ENCODE measurements at places on chromosomes 4 and X. TPM values are rescaled to one million over a fixed set of nuclear protein-coding genes. Genes with fewer than 3 reads are reported as not detected.

MMRN1 gene
- total RNA-seq: 122 TPM

SATL1 gene
- 0.48 TPM for total RNA-seq

DNA sequence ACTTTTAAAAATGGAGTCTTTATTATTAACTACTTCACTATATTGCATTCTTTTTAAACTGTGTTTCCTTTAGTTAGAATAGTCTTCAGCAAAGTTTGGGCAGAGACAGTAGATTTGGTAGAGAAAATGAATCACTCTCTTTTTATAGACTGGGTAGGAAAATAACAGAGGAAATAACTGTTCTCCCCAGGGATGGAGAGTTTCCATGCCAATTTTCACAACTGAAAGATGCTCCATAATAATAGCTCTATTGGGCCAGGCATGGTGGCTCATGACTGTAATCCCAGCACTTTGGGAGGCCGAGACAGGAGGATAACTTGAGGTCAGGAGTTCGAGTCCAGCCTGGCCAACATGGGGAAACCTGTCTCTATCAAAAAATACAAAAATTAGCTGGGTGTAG lies 13.1 kb downstream of the HSD17B13 start:
- DNase-seq: no peak

- peak; percentile 55 for DNase-seq
Observed at GRCh38 chr4:81565142-81565870, 93.6 kb upstream of the RASGEF1B start.

MAGT1 gene
- 51.4 TPM for total RNA-seq

AFF2 gene
- 0.43 TPM for total RNA-seq

DNA sequence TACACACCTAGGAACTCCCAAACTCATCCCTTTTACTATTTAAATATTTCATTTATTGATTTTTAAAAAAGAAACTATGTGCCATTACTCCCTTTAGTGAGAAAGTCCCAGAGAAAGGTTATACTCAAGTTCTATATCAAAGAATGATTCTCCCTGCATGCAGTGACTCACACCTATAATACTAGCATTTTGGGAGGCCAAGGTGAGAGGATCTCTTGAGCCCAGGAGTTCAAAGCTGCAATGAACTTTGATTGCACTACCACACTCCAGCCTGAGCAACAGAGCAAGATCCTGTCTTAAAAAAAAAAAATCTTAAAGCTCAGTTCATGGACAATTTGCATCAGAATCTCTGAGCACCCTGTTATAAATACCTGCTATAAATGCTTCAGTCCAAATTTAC lies 9.2 kb upstream of the RBPJ start:
- DNase-seq: no peak

DCAF8L2 gene
- total RNA-seq: not detected

DNA sequence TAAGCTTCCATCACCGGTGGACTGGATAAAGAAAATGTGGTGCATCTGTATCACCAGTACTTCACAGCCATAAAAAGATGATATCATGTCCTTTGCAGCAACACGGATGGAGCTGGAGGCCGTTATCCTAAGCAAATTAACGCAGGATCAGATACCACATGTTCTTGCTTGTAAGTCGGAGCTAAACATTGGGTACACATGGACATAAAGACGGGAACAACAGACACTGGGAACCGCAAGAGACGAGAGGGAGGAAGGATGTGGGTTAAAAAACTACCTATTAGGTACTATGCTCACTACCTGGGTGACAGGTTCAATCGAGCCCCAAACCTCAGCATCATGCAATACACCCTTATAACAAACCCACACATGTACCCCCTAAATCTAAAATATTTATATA lies 16.3 kb upstream of the IDS start:
- no peak for DNase-seq

- DNase-seq: peak; percentile 57
Observed at GRCh38 chr4:88457307-88458103, 586 bp downstream of the HERC5 start.

All from uterus (tissue), 4 donors.